ENCODE measurements at places on chromosomes 12 and 14.

- DNase-seq = no peak
These were observed 226.4 kb downstream of the ANO2 start for GRCh38 chr12:5718680-5719079.

DNA sequence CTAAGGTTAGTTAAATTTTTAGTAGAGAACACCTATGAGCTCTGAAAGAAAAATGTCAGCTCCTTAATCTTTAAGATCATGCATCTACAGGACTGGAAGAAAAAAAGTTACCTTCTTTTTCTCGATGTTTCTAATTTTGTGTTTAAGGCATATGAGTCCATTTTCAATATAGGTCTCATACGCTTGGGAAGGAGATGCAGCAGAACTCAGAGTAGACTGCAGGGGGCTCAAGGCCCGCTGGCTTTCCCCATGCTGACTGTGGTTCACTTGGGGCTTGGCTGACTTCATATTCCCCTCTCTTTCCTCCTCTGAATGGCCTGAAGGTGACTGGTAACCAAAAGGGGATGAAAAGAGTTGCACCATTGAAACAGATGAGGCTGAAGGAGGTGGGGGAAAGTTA lies 1.5 kb downstream of the CAPRIN2 start:
- DNase-seq = no peak

DNA sequence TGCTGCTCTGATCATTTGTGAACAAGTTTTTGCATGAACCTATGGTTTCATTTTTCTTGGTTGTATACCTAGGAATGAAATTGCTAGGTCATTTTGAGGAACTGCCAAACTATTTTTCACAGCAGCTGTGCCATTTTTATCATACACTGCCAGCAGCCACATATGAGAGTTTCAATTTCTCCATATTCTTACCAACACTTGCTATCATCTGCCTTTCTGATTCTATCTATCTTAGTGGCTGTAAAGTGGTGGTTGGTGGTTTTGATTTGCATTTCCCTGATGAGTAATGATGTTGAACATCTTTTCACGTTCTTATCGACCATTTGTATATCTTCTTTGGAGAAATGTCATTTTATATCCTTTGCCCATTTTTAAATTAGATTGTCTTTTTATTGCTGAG lies 146.1 kb downstream of the C12orf75 start:
- no peak for DNase-seq

- no peak for DNase-seq
These were observed 40.8 kb downstream of the RPS6KA5 start for GRCh38 chr14:91019673-91020072.

DNA sequence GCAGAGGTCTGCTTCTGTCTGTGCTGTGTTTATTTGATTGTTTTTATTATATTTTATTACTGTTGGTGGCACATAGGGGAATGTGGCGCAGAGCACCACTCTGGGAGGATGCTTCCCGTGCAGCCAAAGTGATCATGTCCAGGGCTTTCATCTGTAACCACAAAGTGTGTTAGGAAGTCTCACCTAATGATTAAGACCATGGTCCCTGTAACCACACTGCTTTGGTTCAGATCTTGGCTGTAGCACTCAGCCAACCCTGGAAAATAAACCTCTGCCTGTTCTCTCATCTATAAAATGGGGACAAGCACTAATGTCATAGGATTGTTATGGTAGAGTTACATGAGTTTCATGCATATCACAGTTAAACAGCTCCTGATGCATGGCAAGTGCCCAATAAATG lies 1.9 kb downstream of the RESF1 start:
- no peak for DNase-seq

GRCh38 chr12:13369474-13370056 lies 173.0 kb downstream of the EMP1 start:
- DNase-seq = no peak

DNA sequence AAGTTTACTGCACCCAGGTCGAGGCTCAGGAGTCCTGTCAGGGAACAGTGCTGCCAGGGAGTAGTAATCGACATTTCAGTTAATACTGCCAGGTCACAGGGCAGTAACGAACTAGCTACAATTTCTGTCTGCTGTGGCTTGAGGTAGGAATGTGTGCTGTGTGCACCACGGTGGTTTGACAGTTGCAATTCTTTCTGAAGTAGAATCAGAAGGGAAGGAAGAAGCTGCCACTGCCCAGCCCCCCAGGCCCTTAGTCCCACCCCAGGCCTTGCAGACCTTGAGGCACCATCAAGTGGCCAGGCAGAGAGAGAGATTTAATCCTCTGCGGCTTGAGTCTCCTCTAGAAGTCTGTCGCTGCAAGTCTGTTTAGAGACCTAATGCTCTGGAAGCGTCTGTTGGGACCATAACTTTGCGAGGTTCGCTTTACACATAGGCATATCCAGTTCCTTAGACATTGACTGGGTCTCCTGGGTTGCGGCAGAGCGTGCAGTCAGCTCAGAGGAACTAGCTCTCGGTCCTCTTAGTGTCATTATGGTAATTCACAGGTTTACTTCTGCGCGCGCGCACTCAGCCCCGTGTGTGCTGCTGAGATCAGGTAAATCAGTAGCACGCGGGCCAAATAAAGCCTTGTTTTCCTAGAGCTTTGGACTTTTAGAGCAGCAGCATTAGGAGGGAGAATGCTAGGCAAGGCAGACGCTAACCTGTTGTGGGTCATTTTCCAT lies 9.8 kb downstream of the NKX2-1 start:
- no peak for DNase-seq

DNA sequence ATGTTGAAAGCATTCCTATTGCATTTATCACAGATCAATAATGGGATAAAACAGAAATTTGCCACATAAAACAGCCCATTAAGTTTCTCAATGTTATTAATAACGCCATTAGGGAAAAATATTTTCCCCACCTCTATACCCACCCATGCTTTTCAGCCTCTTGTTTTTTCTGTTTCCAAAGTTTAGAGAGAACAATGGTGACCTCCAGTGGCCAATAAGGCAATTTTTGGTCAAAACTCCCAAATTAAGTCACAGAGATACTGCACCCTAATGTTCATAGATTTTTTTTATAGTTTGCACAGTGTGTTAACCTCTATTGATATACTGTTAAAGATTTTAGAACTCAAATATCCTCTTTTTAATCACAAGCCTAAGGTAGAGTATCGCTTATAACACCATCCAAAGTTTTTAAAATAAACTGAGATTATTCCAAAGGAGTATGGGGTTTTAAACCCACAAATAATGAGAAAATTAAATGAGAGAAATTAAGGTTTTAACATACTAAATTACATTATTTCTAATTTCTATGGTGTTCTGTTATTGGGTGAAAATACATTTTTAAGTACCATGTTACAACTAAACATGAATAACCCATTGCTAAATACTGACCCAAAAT lies 184.7 kb upstream of the DCN start:
- no peak for DNase-seq

DNA sequence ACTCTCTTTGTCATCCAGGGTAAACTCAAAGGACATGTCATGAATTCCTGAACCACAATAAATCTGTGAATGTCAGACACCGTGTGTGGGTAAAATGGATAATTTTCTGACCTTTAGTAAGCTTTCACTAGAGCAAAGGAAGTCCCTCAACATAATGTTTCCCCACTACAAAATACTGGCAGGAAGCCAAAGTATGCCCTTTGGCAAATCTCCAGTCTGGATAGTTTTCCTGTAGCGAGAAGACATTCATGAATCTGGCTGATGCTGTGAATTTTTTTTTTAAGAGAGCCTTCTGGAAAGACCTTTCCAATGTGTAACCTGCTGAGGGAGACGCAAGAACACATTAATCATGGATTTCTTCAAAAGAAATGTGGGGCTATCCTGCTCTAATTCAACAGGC lies 389.6 kb upstream of the DDHD1 start:
- no peak for DNase-seq

- no peak for DNase-seq
These were observed 813 bp downstream of the TWF1 start for GRCh38 chr12:43805149-43805859.

DNA sequence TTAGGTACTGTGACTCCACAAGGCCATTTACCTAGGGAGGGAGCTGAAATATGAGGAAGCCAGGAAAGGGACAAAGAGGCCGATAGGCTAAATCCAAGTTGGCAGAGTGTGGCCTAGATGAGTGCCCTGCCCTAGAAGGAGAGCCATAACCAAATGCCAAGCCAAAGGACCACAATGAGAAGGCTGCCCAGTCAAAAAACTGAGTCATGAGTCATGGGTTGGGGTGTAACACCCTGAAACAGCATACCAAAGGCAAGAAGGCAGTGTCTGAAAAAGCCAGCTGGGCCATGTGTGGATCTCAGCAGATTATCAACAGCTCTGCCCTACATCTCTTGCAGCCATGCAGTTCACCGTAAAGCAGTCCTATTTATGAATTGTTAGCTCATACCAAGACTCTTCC lies 171.7 kb downstream of the PHLDA1 start:
- DNase-seq = no peak

DNA sequence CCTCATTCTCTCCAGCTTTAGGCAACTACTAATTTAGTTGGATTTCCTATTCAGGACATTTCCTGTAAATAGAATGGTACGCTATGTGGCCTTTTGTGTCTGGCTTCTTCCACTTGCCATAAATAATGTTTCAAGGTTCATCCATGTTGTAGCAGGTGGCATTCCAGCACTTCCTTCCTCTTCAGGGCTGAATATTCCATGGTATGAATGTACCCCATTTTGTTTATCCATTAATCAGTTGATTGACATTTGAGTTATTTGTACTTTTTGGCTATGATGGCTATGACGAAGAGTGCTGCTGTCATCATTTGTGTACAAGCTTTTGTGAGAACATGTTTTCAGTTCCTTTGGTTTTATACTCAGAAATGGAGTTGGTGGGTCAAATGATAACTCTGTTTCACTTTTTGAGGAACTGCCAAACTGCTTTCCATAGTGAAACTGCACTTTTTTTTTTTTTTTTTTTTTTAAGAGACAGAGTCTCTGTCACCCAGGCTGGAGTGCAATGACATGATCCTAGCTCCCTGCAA lies 6.5 kb upstream of the CDK2AP1 start:
- DNase-seq = peak; percentile 32

- no peak for DNase-seq
These were observed 57.2 kb upstream of the FICD start for GRCh38 chr12:108457734-108458361.

DNA sequence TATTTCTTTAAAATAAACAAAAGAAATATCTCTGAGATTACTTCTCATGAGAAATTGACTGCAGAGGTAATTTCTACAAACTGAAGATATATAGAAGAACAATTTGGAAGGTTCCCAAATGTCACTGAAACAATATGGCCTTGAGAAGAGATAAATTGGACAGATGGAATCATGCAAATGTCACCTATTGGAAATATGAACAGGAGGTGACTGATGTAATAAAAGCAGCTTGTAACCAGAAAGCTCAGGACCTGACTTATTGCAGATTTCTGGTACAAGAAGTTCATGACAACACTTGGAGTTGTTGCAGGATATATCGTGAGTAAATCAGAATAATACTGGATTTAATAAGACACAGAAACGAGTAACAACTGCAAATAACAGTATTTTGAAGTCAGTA lies 93.3 kb upstream of the TRHDE start:
- DNase-seq = no peak

- DNase-seq = no peak
These were observed 92.5 kb downstream of the ADCK1 start for GRCh38 chr14:77892381-77892871.

- DNase-seq = no peak
These were observed 442.6 kb downstream of the DPF3 start for GRCh38 chr14:72451054-72451972.

DNA sequence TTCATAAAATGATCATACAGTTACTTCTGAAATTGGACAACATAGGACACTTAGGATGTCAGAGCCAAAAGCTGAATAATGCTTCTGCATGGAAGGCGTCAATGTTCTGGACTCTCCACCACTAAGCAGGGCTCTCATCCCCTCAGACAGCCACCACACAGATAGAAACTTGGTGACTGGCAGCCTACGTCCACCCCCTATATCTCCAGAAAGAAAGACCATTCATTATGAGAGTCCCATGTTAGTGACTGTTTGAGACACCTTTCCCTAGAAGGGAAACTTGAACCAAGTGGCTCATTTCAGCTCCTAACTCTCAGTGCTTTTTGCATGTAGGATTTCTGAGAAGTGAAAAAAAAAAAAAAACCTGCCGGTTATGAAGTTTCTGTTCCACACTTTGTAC lies 251.0 kb upstream of the FKBP4 start:
- DNase-seq = no peak

DNA sequence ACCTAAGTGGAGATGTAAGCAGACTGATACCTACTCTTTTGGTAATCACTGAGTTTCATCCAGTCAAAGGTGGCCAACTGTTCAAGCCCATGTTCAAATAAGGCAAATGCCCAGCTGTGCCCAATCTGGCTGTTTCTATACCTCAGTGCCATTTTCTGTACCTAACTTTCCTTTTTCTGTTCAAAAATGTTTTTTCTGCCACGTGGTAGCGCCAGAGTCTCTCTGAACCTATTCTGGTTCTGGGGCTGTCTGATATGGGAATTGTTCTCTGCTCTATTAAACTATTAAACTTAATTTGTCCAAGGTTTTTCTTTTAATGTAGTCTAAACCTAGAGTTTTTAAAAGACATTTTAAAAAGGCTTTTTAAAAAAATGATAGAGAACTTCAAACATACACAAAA lies 391.2 kb downstream of the NOVA1 start:
- no peak for DNase-seq

DNA sequence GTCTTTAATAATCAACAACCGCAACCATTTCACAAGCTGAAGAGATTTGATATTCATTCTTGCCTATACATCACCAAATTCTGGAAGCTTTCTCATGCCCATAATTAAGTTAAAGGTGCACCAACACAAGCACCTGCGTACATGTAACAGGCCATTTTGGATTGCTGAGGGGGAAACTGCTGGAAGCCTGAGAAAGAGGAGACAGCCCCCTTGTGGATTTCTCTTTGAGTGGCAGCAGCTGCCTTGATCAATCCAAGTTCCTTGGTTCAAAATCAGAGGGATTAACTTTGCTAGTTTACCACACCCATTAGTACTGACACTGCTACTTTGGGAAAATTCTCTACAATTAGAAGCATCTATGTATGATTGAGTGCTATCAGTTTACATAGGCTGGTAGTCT lies 321.1 kb downstream of the NOVA1 start:
- no peak for DNase-seq

DNA sequence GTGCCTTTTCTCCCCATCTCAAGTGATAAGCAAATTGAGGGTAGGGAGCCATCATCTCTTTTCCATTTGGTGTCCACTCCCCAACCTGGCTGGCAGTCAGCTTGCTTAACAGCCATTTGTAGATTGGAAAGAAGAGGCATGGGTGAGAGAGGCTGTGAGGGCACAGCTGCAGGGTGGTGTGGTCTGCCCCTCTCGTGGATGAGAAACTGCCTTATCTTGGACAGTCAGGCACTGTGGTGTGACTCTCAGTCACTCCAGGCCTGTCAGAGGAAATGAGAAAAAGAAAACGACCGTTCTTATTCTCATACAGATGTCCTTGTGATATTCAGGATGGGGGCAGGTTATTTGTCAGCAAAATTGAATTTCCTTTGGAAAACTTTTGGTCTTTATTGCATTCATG lies 65.1 kb upstream of the SRSF5 start:
- DNase-seq = no peak
